ENCODE measurements at places on chromosomes 2 and 18. TPM values are rescaled to one million over a fixed set of nuclear protein-coding genes. Genes with fewer than 3 reads are reported as not detected.

- DNase-seq: no peak
Observed at GRCh38 chr2:138997856-138998517, 217.8 kb upstream of the NXPH2 start.

ANKAR gene
- total RNA-seq: 16.3 TPM

GRCh38 chr2:19250906-19251305, 107.5 kb downstream of the OSR1 start:
- DNase-seq: no peak

- no peak for DNase-seq
Observed at GRCh38 chr2:25310965-25311864, 30.5 kb downstream of the DNMT3A start.

SMYD1 gene
- total RNA-seq: 169 TPM

CABYR gene
- total RNA-seq: 2.8 TPM

GRCh38 chr2:120937686-120938044, 202.0 kb downstream of the GLI2 start:
- peak; percentile 95 for DNase-seq

RNF181 gene
- total RNA-seq: 109 TPM

DNA sequence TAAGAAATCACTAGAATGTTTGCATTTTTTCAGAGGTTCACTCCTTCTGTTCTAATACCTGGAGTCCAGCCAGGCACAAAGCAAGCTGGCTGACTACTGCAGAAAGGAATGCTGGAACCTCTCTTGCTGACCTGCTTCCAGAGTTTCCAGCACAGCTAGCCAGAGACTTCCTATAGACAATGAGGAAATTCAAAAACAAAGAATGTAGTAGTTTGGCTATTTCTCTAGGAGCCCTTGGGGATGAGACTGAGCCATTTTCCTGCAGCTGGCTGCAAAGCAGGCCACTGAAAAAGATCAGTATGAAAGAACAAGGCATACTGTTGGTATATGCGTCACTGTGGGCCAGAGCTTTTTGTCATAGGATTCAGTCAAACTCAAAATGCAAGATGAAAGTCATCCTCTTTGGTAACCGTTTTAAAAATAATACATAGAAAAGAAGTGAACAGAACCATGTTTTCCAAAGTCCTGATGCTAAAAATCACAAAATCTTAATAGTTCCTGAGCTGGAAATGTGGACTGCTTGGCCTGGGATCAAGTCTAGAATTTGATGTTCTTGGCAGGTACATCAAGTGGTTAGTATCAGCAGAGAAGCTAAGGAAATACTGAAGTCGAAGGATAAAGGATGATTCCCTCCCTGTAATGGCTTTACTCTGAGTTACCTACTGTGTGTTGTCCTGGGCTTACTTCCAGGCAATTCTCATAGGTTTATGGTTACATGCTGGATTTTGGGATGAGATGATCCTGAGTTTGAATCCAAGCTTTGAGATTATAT, 9.0 kb upstream of the DSEL start:
- peak; percentile 99 for DNase-seq

GRCh38 chr2:121529439-121530211, 1.1 kb upstream of the RNU4ATAC start:
- peak; percentile 93 for DNase-seq

GRCh38 chr2:11674983-11675382, 5.0 kb upstream of the NTSR2 start:
- DNase-seq: no peak

- DNase-seq: peak; percentile 12
Observed at GRCh38 chr18:58140387-58141325, 96.6 kb downstream of the NEDD4L start.

GRCh38 chr2:69600425-69600824, 43.1 kb downstream of the AAK1 start:
- no peak for DNase-seq

- peak; percentile 32 for DNase-seq
Observed at GRCh38 chr2:69641887-69642708, 1.4 kb downstream of the AAK1 start.

GRCh38 chr2:121776885-121777698, 21.6 kb downstream of the TSN start:
- DNase-seq: no peak

GRCh38 chr2:151553-152334, 105.4 kb upstream of the FAM110C start:
- DNase-seq: no peak

SP100 gene
- total RNA-seq: 23.6 TPM

DNA sequence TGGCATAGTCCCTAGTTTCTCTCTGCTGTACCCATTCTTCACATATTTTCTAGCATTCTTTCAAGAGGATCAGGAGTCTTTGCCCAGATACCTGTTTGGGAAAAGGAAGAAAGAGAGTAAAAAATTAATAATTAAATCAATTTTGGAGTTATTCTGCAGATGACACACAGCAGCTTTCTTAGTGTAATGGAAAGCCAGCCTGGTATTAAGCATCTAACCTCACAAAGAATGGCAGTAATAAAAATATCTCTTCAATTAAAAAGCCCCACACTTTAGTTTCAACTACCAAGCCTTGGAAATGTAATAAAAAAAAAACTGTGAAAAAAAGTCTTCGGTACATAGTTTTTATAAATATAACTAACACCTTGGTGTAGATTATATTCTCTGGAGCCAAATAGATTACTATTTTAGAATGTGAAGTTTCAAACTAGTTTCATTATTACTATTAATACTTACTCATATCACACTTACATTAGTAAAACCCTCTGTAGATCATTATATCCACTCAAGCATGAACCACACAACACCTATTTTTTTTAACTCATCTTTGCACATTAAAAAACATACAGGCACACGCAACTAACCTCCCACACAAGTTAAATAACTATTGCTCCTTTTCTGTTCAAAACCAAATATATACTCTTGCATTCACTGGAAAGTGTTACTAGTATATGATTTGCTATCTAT, 90.9 kb downstream of the GPD2 start:
- no peak for DNase-seq

- peak; percentile 76 for DNase-seq
Observed at GRCh38 chr2:204065566-204065965, 129.0 kb downstream of the ICOS start.

- DNase-seq: no peak
Observed at GRCh38 chr2:171837736-171838135, 56.3 kb downstream of the SLC25A12 start.

ATP8B1 gene
- 5.2 TPM for total RNA-seq

HOXD13 gene
- total RNA-seq: 0.31 TPM

- no peak for DNase-seq
Observed at GRCh38 chr18:35808796-35809195, 163.7 kb upstream of the RMP24 start.
